Activated CD4-positive, alpha-beta T cell treated with anti-CD3 and anti-CD28 coated beads, Interleukin-2, amount 10 ng/mL, durations not matched to agents 24 days and 14 days (primary cell): ENCODE measurements at places on chromosomes 16 and 17.

DNA sequence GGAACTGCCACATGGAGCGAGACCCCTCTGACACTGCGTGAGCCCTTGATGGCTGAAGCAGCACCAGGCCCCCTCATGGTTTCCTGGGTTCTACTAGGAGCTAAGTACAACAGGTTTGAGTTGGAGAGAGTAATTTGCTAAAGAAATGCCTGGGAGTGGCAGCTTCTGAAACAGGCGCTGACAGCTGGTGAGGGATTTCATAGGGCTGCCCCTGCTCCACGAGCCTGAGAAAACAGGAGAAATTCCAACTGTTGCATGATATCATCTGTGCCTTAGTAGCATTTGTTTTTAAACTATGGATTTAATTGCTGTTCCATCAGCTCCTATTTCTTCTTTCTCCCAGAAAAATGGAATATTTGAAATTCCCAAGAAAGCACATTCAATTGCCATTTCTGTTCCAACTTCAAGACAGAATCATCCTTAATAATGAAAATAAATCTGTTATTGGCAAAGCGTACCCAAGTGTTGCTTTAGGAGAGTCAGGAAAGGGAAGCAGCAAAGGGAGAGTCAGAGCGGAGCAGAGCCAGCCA, 78.8 kb upstream of the ANKFN1 start:
- DNase-seq: no peak

GRCh38 chr16:53090286-53090590, 35.4 kb downstream of the CHD9 start:
- no peak for DNase-seq

DNA sequence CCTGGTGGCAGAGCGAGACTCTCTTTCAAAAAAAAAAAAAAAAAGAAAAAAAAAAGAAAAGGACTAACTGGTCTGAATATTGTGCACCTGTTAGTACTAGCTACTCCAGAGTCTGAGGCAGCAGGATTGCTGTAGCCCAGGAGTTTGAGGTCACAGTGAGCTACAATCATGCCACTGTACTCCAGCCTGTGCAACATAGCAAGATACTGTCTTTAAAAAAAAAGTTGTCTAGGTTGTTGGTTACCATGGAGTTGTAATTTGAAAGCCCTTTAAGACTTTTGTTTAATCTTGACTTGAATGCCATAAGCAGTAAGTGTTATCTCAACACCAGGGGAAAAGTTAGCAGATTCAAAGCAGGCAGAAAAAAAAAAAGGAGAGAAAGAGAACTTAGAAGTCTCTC, 10.9 kb upstream of the C16orf54 start:
- no peak for DNase-seq

DNA sequence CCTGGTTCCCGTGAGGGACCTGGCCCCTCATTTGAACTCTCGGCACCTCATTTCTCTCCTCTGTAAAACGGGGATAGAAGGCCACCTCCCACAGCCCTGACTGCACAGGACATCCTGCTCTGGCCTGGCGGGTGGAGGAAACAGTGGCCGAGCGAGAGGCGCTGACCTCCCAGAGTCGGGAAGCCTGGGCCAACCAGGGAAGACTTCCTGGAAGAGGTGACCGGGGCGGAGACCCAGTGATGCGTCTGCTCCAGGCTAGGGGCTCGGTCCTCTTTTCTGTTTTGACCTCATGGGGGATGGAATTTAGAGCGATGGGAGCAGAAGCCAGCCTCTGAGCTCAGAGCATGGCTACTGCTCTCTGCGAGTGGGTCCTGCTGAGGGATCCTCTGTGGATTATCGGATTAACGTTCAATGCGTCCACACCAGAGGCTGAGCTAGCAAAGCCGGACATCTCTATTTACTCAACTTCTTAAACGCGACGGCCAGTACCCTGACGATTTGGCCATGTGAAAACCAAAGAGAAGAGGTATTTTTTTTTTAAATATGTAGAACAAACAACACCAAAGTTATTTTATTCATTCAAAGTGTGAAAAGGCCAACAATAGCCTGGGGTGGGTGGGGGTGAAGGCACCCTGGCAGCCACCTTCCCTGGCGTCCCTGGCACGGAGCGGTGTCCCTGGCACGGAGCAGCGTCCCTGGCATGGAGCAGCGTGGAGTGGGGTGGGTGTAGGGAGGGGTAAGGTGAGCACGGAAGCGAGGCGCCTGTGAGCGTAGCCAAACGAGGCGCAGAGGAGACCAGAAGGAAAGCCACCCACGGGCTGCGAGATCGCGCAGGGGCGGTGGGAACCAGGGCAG, 9.2 kb upstream of the MSLN start:
- DNase-seq: no peak

DNA sequence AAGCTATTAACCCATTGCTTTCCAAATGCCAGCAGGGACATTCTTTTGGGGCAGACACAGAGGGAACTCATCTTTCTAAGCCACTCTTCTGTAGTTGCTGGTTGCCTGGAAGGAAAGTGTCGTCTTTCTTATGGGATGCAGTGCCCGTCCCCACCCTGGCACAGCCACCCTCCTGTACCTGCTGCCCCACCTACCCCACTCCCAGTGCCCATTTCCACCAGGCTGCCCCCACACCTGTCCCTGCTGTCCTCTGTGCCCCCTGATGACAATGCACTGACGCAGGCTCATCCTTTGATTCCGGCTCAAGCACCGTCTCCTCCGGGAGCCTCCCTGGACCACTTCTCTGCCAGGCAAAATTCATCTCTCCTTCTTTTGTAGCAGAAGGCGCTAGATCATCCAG, 190.4 kb upstream of the CDH5 start:
- no peak for DNase-seq

GRCh38 chr16:65658349-65658748, 536.5 kb upstream of the CDH11 start:
- no peak for DNase-seq

DNA sequence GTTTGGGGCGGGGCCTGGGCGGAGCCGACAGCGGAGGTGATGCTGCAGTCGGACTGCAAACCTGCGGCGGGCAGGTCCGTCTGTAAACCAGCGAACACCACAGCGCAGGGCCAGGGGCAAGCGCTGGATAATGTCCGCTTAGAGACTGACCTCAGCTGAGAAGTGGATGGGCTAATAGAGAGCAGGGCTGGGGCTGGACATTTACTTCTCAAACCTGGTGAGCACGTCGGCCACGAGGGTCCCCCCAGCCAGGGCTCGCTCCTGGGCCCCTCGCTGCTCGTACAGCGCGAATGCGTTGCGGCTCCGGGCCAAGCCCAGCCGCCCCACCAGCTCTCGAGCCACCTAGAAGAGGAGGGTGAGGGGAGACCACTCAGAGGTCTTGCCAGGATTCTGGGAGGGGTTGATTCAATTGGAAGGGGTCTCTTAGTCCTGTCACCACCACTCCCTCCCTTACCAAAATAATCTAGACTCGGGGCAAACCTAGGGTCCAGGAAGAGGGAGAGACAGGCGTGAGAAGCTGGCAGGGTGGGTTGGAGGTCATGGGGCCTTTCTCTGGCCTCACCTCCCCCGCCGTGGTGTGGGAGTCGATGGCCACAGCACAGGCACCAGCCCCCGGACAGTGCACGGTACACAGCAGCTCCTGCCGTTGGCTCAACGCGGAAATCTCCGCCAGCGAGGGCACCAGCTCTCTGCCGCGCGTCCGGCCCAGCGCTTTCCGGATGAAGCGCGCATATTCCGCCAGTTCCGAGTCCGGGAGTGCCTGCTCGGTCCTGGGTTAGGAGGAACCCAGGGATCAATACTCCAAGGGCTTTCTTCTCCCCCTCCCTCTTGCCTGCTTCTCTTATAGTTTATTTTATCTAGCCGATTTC, 5.8 kb downstream of the PLEKHH3 start:
- peak; percentile 70 for DNase-seq

- DNase-seq: no peak
These were observed 4.7 kb downstream of the CACNG5 start for GRCh38 chr17:66839616-66840015.

GRCh38 chr16:89720813-89721545, at the start of the genes VPS9D1 and ZNF276:
Gene VPS9D1 (minus strand): TSS chr16:89720898. CDS start chr16:89720861, 37 bp downstream.
Gene ZNF276 (plus strand): TSS chr16:89721537. CDS start chr16:89721641, 104 bp downstream.
- peak; percentile 94 for DNase-seq

DNA sequence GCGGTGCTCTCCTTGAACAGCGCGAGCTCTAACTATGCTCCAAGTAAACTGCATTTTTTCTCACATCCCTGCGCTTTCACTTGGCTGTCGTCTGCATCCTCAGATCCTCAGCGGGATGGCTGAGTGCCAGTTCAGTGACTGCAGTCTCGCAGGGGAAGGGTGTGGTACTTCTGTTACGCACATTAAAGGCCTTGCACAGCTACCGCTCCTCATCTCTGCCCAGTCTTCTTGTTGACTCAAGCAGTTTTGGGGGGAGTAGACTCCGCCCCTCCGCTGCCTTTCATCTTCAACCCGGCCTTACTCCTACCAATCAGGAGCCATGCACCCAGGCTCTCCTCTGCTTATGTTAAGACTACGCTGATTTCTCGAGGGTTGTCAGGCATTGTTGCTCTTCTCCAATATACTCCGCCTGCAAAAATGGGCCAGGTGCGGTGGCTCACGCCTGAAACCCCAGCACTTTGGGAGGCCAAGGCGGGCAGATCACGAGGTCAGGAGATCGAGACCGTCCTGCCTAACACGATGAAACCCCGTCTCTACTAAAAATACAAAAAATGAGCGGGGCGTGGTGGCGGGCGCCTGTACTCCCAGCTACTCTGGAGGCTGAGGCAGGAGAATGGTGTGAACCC, 10.0 kb downstream of the ATP5PD start:
- peak; percentile 92 for DNase-seq

DNA sequence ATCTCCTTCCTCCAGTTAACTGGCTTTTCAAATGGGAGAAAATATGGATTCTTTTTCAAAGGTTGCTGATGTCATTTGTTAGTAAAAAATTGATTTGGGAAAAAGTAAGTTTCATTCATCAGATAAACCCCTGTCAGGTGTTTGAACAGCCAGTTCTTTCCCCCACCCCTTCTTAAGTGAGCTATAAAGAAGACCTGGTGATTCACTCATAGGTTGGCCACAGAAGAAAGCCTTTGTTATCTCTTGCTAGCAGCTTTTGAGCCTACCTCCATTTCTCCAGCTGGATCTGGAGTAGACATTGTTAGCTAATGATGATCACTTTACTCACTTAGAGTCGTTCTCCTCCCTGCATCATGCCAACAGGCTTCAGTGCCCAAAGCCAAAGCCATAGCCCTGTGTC, 63.0 kb downstream of the NLK start:
- no peak for DNase-seq

DNA sequence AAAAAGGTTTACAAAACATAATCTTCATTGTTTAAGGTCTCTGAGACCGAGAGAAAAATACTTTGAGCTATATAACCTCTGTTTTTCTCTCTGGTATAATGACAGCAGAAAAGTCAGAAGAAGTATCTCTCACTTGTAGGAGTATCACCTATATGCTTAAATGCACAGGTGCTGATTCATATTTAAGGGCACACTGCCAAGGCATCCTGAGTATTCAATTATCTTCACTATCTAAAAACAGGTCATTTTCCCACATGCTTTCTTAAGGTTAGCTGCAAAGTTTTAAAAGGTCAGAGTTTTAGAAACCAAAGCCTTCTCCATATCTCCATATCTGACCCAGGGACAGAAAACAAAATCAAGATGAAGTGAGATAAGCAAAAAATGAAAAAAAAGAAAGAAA, 99.3 kb upstream of the C17orf78 start:
- no peak for DNase-seq

DNA sequence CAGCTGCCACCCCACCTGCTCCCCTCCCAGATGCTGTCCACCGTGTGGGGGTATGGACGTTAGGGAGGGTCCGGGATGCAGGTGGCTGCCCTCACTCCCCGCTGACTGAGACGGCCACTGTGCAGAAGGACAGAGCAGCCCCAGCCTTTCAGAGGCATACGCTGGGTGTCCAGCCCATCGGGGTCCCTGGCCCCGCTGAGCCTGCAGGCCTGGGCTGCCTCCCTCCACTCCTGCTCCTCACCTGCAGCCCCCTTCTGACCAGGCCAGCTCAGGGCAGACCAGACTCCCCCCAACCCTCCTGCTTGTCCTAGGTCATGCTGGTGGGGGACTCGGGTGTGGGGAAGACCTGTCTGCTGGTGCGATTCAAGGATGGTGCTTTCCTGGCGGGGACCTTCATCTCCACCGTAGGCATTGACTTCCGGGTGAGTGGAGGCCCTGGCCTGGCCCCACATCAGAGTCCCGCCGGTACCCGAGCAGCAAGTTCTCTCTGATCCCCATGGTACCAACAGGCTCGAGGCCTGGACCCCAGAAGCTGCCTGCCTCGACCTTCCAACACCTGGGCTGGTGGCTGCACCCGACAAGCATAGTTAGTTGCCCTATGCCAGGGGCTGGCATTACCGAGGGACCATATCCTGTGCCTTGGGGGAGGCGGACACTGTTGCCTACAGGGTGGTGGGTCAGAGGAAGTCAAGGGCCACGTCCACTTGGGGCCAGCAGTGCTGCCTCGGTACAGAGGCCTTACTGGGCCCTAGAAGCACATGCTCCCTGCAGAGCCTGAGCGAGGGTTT, 1.4 kb downstream of the RAB26 start:
- DNase-seq: no peak

DNA sequence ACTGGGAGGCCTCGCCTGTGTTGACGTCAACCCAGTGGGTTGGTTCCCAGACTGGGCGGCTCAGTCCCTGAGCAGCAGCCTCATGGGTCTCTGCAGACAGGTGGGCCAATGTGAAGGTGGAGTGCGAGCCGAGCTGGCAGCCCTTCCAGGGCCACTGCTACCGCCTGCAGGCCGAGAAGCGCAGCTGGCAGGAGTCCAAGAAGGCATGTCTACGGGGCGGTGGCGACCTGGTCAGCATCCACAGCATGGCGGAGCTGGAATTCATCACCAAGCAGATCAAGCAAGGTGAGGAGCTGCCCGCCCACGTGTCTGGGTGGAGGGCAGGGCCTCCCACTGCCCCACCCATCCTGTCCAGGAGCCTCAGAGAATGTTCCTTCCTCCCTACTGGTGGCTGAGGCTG, 44.1 kb downstream of the MRC2 start:
- DNase-seq: no peak

DNA sequence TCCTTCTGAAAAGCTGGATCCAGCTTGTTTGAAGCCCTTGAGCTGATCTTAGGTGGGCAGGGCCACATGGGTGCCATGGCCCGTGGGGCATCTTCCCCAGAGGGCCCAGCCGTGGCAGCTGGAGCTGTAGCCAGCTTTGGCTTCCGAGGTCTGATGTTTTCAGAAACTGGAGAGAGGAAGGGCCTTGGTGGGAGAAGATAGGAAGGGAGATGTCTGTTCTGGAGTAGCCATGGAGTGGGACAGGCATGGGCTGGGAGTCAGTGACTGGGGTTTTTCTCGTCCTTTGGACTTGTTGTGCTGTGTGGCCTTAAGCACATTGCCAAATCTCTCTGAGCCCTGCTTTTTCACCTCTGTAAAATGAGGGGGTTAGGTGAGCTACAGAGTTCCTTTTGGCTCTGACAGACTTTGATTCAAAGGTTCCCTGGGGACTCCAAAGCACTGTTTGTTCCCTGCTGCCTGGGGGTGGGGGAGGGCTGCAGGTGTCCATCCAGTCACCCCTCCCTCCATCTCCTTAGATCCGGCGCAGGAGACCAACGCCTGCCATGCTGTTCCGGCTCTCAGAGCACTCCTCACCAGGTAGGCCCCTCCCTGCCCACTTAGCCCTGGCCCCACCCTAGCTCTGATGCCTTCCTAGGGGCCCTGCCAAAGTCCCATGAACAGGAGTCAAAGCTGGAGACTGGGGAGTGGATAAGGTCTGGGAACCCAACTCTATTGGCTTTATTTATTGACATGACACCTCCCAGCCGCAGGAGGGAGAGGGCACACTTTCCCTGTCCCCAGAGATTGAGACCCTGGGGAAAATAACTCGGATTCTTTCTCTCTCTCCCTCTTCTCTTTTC, 2.1 kb downstream of the PPP1R1B start:
- DNase-seq: no peak
